Epithelial cell of proximal tubule (primary cell): ENCODE measurements at places on chromosomes 3 and 15. TPM values are rescaled to one million over a fixed set of nuclear protein-coding genes. Genes with fewer than 3 reads are reported as not detected.

ADAMTS9 gene
- 16.9 and 92.7 TPM in 2 replicates for total RNA-seq

STX19 gene
- total RNA-seq, result not detected in 2 replicates

CFAP44 gene
- total RNA-seq, result 1.5 and 2.1 TPM in 2 replicates

MRPS22 gene
- 69.6 and 87.1 TPM in 2 replicates for total RNA-seq

FRMD4B gene
- 8.5 and 21.7 TPM in 2 replicates for total RNA-seq

PLA2G4D gene
- total RNA-seq, result not detected in 2 replicates

TERC gene
- total RNA-seq, result 196 and 307 TPM in 2 replicates

PPP2R3A gene
- total RNA-seq, result 13.2 and 25.9 TPM in 2 replicates
